ENCODE measurements at places on chromosomes 3 and 15. TPM values are rescaled to one million over a fixed set of nuclear protein-coding genes. Genes with fewer than 3 reads are reported as not detected.
A peak's percentile ranks its signal among the peaks of the same experiment; 100 is the strongest.

DNA sequence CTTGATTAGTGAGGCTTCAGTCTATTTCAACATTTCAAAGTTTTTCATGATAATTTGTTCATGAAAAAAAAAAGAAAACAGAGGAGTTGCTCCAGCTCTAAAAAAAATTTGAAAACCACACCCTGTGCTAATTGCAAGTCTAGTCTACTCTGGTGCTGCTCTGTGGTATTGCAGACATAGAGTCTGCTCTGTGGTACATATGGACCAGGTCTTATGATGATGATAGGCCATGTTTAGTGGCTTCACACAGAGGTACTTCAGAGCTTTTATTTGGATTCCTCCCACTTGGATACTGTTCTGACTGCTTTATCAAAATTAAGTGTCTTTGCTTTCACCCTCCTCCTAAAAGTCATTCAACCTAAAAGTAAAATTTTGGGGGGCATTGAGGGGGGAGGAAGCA, 160.8 kb downstream of the ALCAM start:
- DNase-seq = no peak

The SNAP23 gene
- polyA plus RNA-seq = 12.8 TPM

DNA sequence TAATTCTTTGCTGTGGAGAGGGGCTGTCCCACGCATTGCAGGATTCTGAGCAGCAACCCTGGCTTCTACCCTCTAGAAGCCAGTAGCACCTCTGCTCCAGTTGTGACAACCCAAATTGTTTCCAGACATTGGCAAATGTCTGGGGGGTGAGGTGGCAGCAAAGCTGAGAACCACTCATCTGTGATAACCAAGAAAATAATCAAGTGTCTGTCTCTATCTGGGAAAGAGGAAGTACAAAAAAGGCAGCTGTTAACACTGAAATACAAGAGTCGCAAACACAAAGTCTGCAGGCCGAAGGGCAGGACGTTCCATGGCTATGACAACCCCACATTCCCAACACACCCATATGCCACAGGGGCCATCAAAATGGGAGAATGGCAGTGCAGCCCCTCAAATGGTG, 42.2 kb upstream of the GNB5 start:
- no peak for DNase-seq

DNA sequence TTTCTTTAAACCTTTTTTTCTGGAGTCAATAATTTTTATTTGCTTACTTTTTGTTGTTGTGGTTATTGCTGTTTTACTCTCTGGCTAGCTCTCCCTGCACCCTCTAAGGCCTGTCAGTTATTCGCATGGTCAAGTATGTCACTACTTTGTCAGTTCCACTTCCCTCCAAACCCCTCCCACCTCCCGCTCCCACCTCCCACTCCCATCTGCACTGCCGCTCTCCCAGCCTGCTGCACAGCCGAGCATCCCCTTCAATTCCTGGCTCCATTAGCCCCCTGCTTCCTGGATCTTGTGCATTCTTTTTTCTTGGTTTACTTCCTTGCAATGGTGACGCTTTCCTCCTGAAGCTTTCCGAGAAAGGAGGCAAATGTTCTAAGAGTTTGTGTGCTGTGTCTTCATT, 218.0 kb downstream of the XXYLT1 start:
- DNase-seq = no peak

DNA sequence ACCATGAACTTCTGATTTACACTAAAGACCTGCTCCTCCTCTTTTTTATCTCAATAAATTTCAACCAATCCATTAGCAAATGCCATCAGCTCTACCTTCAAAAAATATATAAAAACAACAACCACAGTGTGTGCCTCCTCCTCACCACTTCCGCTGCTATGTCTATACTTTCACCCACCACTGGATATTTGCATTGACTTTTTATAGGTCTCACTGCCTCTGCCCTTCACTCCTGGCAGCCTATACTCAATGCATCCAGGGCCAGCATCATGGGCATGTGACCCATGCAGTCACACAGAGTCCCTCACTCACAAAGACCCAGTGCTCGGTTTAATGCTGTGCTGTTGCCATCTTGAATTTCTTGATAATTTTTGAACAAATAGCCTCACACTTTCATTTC, 53.5 kb upstream of the CCDC54 start:
- DNase-seq = no peak

DNA sequence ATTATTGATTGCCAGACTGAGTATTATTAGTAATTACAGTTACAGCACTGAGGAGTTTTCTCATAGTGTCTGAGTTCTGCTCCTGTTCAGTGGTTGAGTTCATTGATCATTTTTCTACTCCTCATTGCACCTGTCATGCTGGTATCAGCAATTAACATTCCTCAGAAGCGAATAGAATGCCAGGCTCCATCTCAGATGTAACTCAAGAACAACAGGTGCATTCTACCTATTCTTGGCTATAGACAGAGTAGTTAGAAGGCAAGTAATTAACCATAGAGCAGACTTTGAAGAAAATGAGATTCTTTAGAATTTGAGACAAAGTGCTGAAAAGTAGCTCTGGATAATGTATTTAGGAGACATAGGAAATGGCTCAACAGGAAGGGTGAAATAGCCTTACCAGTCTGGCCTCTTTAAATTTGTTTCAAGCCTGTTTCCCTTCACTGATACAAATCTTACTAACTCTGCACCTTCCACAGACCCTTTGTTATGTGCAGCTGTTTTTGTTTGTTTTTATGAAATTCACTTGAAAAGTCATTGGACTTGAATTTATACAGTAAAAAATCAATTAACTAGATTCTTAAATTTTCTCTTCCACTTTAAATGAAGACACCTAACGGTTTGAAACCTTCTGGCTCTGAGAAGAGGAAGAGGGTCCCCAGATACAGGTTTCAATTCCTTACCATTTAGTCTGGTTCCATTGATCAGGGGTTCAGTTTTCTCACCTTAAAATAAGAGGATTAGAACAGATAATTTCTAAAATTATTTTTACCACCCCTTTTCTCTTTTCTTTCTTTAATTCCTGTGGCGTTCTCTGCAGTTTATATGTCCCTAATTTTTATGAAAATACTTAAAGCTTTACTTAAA, 109.6 kb downstream of the FNDC3B start:
- no peak for DNase-seq

- no peak for DNase-seq
Measured at GRCh38 chr3:94172695-94173310, 109.9 kb downstream of the NSUN3 start.

DNA sequence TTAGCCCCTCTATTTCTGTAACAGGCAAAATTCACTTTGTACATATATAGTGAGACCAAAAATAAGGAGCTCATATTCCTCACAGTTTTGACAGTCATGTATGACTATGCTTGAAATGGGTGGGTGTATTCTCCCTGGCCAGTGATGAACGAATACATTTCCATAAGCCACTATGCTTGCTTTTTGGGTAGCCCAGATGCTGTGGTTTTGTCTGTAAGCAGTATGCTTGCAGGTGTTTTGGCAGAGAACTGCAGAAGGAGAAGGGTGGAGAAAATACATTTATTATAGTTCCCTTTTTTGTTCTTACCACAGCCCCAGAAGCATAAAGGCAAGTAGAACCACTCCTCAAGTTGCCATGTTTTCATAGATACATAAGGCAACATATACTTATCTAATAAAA, 131.2 kb downstream of the RBMS3 start:
- DNase-seq = no peak

DNA sequence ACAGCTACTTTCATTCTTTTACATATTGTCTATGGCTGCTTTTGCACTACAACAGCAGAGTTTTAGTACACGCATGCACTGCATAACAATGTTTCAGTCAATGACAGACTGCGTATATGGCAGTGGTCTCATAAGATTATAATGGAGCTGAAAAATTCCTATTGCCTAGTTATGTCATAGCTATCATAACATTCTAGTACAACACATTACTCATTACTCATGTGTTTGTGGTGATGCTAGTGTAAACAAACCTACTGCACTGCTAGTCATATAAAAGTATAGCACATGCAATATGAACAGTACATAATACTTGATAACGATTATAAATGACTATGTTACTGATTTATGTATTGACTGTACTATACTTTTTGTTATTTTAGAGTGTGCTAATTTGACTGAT, 47.9 kb downstream of the QTRT2 start:
- DNase-seq = no peak

- no peak for DNase-seq
Measured at GRCh38 chr3:139764936-139765335, 87.2 kb upstream of the NMNAT3 start.

- DNase-seq = peak; percentile 26
Measured at GRCh38 chr3:17070161-17070959, 185.6 kb downstream of the PLCL2 start.

DNA sequence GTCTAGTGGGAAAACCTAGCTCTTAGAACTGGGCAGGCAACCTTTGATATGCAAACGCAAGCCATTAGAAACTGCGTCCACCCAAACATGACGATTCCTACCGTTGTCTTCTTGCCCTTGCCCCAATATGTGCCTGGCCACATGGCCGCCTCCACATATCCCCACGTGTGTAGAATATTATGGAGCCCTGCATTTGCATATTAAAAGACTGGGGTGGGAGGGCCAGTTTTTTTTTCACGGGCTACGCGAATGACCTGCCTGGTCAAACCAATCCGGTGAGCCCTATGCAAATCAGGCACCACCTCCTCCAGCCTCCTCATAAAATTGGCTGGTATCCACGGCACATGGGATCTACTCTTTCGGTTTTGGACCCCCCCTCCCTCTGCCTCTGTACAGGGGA, 381.0 kb upstream of the RGMA start:
- DNase-seq = peak; percentile 57

The REC114 gene
- not detected for polyA plus RNA-seq

The KLHL25 gene
- polyA plus RNA-seq = 14.7 TPM

Data from brain (organoid and tissue), 16 donors.